ENCODE measurements at places on chromosomes 11 and 22.

GRCh38 chr11:60915248-60915914 lies 1.4 kb downstream of the TMEM109 start:
- peak; percentile 68 for DNase-seq

DNA sequence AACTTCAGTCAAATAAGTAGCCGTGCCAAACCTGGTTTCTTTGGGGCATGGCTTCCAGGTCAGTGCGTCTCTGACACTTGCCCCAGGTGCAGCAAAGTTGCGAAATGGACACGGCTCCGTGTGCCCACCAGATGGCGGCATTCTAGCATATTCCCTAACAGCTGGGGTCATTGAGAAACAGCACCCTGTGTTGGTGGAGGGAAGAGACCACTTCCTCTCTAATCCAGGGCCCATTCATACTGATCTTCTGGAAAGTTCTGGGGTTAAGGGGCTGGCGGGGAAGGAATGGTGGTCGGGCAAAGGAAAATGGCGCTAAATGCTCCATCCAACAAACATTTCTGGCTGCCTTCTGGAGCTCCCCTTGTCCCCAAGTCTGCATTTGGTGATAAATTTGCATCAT lies 141.2 kb upstream of the TIMP3 start:
- peak; percentile 59 for DNase-seq

- DNase-seq = no peak
Observed at GRCh38 chr11:109731451-109731850, 309.5 kb downstream of the C11orf87 start.

GRCh38 chr22:27545085-27545484 lies 256.5 kb downstream of the MN1 start:
- no peak for DNase-seq

GRCh38 chr11:111629499-111629898 lies 27.2 kb downstream of the SIK2 start:
- no peak for DNase-seq

- no peak for DNase-seq
Observed at GRCh38 chr22:39940757-39941305, 19.4 kb upstream of the TMA7B start.

DNA sequence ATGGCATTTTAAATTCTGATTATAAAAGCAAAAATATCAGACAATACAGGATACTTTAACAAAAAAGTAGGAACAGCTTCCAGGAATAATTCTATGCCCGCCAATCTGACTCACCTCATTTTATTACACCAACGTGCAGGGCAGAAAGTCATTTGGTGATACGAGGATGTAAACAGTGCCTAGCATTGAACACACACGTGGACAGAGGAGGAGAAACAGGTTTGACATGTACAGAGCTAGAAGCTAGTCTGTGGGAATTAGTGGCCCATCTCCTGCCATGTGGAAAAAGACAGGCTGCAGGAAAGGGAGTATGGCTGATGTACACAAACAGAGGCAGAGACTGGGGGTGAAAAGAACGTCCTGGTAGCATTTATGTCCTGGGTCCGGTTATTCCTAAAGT lies 9.0 kb upstream of the SPINDOC start:
- DNase-seq = no peak

GRCh38 chr11:93895106-93895862 lies 44.9 kb upstream of the VSTM5 start:
- DNase-seq = no peak

GRCh38 chr11:66020618-66021357 lies 5.5 kb downstream of the CATSPER1 start:
- no peak for DNase-seq

DNA sequence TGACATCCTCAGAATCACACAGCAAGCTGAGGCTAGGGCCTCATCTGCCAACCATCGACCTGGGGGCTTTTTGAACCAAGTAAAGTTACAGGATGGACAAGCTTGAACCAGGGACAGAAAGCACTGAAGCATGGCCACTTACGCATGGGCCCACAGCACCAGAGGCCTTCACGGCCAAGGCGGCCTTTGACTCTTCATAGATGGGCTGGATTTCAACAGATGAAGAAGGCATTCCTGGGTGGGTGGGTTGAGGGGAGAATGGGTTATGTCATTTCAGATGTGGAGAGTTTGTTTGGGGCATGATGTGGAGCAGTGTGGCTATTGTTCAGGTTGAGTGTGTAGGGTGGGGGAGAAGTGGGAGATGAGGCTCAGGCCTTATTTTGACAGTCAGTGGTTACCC lies 60.2 kb downstream of the LRRC32 start:
- DNase-seq = no peak

GRCh38 chr11:99535406-99535805 lies 514.7 kb downstream of the CNTN5 start:
- no peak for DNase-seq

- DNase-seq = no peak
Observed at GRCh38 chr11:113384551-113384950, 3.0 kb upstream of the ANKK1 start.

DNA sequence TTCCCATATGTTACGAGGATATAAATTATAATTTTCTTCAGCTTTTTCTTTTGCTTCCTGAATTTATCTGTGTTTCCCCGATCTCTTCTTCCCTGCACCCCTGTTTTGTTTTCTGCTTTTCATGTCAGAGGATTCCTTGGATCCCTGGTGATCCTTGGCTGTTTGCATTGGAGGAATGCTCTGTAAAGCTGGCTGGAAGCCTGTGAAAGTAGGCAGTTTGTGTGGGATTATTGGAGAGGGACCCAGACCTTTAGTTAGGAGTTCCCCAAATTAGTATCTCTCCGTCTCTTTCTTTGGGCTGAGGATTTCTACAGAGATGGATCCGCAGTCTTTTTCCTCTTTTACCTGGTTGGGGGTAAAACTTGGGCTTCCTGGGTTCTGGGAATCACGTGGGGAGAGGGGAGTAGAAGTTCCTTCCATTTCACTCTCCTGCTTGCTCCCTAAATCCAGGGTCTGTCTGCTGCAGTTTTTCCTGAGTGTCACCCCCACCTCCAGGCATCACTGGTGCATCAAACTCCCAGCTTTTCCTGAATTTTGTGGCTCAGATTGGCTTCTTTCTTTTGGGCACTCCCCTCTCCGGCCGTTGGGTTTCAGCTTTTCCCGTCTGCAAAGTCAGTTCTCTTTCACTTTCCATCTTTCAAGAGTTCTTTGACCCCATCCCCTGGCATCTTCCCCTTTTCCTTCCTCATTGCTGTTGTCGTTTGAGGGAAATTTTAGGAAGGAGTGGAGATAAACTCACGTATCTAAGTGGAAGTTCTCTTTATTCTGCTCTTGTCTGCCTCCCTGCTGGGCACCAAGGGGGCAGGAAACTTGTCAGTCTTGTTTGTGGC lies 79.1 kb upstream of the ALX4 start:
- no peak for DNase-seq

DNA sequence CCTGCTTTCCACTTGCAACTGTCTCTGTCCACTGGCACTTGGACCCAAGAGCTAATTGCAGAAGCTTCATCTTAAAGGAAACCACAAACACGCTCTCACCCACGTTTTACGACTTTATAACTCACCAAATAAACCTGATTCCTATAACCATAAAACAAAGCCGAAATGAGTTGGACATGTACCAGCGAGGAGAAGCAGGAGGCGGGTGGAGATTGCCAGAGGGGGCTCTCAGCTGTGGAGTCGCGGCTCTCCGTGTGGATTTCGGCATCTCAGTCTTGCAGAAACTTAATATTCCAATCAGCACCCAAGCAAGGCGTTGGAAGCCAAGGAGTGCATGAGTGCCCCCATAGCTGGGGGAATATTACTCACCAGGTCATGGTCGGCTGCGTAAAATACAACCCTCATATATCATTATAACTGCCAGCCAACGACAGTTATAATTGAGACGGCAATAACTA lies 483.6 kb downstream of the MN1 start:
- DNase-seq = no peak

- DNase-seq = no peak
Observed at GRCh38 chr11:86151174-86152005, 82.5 kb upstream of the PICALM start.

DNA sequence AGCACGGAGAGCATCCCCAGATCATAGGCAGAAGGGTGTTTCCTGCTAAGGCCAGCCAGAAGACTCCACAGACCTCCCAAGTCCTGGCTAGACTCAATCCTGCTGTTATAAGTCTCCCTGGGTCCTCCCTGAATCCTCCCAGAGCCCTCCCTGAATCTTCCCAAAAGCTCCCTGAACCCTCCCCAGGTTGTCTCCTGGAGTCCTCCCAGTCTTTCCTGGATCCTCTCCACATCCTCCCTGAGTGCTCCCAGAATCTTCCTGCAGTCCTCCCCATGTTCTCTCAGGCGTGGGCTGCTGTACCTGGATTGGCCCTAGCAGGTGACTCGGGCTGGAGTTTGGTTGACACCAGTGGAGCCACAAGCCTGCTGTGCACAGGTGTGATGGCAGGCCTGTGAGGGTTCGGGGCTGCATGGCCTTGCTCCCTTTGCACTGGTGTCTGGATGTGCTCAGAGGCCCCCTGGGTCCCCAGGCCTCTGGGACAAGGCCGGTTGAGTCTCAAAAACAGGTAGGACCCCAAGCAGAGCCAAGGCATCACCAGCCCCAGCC lies 11.6 kb downstream of the GP1BB start:
- no peak for DNase-seq

GRCh38 chr11:132671851-132672370 lies 860.4 kb downstream of the OPCML start:
- DNase-seq = no peak

- DNase-seq = no peak
Observed at GRCh38 chr22:24088816-24089215, 77.7 kb downstream of the CABIN1 start.

DNA sequence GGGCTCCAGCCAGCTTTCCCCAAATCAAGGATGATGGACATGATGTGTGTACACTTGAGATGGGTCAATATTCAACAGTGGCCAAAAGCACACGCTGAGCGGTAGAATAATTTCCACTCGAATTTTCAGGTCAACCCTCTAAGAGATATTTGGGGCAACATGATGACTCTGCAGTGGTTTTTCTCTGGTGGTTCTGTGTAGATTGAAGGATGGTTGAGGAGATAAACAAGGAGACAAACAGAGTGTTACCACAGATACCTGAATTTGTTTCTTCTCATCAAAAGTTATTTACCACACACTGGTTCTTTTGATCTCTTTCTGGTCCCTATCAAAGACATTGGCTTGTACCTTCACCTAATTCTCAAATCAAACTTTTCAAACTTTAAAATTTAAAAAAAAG lies 242.0 kb downstream of the ETS1 start:
- no peak for DNase-seq

- no peak for DNase-seq
Observed at GRCh38 chr11:77598195-77598594, 8.4 kb downstream of the AQP11 start.

GRCh38 chr11:68549789-68550484 lies 89.4 kb downstream of the PPP6R3 start:
- DNase-seq = no peak

GRCh38 chr22:23862103-23862502 lies 4.4 kb downstream of the SLC2A11 start:
- no peak for DNase-seq

- no peak for DNase-seq
Observed at GRCh38 chr11:73321604-73322381, 13.7 kb downstream of the ARHGEF17 start.

DNA sequence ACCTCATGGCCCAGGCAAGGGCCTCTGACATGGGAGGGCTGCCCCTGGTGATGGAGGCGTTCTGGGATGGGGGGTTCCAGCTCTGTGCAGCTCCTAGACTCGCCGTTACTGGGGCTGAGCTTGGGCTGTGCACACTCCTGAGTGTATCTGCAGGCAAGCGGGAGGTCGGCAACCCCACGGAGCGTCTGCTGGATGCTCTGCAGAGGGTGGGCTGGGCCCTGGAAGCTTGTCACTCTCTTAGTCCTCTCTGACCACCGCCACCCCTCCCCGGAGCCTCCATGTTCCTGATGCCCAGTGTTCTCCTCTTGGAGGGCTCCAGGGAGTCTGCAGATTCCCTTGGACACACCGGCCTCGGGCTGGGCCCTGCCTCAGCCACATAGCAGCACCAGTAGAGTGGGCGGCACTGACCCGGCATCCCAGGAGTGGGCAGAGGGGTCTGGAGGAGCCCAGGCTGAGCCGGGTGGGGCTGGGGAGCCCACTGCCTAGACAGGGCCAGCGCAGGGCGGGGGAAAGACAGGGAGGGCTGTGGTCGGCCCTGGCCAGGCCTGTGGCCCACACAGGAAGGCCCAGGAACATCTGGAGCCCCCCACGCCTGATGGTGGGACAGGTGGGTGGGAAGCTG lies 20.6 kb upstream of the MUC5B start:
- DNase-seq = no peak

- DNase-seq = no peak
Observed at GRCh38 chr11:121104312-121104762, 3.3 kb downstream of the TECTA start.

GRCh38 chr22:38267086-38267485 lies 5.7 kb downstream of the TMEM184B start:
- peak; percentile 53 for DNase-seq

GRCh38 chr22:40594924-40595323 lies 41.6 kb downstream of the MRTFA start:
- no peak for DNase-seq

DNA sequence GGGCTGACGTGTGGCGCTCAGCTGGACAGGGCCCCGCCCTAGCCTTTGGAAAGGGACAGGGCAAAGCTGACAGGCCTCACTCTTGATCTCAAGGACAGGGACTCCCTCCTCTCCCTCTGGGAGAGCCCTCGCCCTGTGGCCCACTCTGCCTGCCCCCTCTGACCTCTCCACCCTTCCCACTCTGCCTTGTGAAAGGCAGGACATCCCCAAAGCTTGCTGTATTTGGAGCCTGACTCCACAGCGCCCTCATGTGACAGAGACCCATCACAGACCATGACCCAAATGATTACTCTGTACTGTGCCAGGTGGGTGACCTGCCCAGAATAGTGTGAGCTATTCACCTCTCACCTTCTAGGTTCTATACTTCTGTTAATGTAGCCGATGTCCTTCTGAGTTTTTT lies 18.8 kb downstream of the P2RY2 start:
- no peak for DNase-seq

GRCh38 chr11:35260342-35260985 lies 121.5 kb downstream of the CD44 start:
- DNase-seq = no peak

- DNase-seq = no peak
Observed at GRCh38 chr11:62976109-62976508, 8.7 kb downstream of the SLC22A6 start.

- DNase-seq = no peak
Observed at GRCh38 chr11:117457031-117457785, 129.6 kb downstream of the CEP164 start.

- no peak for DNase-seq
Observed at GRCh38 chr11:63014408-63015055, 1.1 kb downstream of the SLC22A8 start.

DNA sequence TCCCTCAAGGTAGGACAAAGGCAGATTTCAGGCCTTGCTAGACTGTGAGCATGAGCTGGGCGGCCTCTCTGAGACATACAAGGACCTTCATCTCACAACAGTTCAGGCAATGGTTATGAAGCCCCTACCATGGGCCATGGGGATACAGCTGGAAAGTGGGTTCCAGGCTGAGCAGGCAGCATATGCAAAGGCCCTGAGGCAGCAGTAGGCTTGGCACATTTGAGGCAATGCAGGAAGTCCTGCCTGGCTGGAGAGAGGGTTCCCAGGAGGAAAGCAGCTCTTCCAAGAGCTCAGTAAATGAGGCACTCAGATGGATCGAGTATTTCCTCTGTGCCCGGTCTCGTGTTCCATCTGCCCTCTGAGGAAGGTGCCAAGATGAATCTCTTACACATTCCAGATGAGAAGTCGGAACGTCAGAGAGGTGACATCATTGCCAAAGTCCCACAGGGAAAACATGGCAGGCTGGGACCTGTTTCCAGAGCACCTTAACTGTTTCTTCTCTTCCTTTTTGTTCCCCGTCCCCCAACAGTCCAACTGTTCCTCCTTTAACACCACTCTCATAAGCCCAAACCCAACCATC lies 388.6 kb downstream of the MN1 start:
- DNase-seq = no peak

GRCh38 chr11:72741429-72741833 lies 10.8 kb downstream of the ARAP1 start:
- no peak for DNase-seq
